ENCODE measurements at places on chromosomes 5 and 9. TPM values are rescaled to one million over a fixed set of nuclear protein-coding genes. Genes with fewer than 3 reads are reported as not detected.

The GPR151 gene
- total RNA-seq, result 0.25 TPM

The LIFR gene
- 43.5 TPM for total RNA-seq

The STPG3 gene
- total RNA-seq, result not detected

The GLRA1 gene
- not detected for total RNA-seq

The HRCT1 gene
- not detected for total RNA-seq

The IL3 gene
- not detected for total RNA-seq

The BRD9 gene
- 38.4 TPM for total RNA-seq

The HTR4 gene
- total RNA-seq, result 0.49 TPM

The SPARC gene
- total RNA-seq, result 124 TPM

The GRM6 gene
- total RNA-seq, result under 0.01 TPM
